Activated T-cell treated with anti-CD3 and anti-CD28 coated beads, Interleukin-2, amount 50 U/mL, for 1 hour (primary cell): ENCODE measurements at places on chromosomes 7 and 10.

GRCh38 chr10:18254086-18254485 is 113.9 kb downstream of the CACNB2 start:
- DNase-seq = no peak

GRCh38 chr10:24006741-24007140 is 202.2 kb upstream of the KIAA1217 start:
- no peak for DNase-seq

DNA sequence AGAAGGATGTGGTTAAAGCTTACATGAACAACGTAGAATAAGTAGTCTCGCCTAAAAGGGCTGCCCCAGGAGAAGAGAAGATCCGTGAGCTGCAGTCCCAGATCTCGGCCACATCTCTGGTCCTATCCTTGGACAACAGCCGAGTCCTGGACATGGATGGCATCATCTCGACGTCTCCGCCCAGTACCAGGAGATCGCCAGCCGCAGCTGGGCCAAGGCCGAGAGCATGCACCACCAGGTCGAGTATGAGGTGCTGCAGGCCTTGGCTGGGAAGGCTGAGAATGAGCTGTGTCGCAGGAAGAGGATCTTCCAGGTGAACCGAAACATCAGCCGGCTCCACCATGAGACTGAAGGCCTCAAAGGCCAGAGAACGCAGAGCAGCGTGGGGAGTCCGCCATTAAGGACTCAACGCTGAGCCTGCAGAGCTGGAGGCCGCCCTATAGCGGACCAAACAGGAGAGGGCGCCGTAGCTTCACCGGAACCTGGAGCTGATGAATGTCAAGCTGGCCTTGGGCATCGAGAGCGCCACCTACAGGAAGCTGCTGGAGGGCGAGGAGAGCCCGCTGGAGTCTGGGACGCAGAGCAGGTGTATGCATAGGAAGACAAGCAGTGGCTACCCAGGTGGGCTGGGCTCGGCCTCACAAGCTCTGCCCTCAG is 22.2 kb downstream of the LIPK start:
- DNase-seq = no peak

DNA sequence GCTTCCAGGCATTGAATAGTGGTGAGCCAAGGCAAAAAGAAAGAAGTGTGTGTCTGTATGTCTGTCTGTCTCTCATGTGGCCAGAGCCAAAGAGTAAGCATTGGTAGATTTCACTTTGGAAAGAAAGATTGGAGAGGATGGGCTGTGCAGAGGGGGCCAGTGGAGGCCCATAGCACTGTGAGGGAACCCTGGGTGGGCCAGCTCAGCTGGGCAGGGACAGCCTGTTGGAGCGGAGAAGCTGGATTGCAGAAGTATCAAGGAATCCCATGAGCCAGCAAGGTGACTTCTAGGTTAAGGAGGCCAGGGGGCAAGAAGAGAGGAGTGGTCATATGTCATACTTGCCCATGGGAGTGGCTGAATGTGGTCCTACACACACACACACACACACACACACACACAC is 1.5 kb upstream of the GRID1 start:
- DNase-seq = no peak

- DNase-seq = no peak
Measured at GRCh38 chr10:51838471-51838870, 139.1 kb upstream of the CSTF2T start.

DNA sequence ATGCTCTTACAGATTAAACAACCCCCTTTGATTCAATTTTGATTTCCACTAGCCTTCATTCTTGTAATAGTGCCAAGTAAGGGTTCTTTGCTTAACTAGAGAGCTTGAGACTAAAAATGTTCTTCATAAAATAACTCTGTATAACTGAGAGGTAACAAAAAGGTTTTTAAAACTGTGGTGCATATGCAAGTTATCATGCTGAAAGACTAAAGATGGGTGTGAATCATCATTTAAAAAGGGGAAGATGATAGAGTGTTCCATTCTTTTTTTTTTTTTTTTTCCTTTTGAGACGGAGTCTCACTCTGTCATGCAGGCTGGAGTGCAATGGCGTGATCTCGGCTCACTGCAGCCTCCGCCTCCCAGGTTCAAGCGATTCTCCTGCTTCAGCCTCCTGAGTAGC is 11.1 kb downstream of the MDFIC start:
- no peak for DNase-seq

DNA sequence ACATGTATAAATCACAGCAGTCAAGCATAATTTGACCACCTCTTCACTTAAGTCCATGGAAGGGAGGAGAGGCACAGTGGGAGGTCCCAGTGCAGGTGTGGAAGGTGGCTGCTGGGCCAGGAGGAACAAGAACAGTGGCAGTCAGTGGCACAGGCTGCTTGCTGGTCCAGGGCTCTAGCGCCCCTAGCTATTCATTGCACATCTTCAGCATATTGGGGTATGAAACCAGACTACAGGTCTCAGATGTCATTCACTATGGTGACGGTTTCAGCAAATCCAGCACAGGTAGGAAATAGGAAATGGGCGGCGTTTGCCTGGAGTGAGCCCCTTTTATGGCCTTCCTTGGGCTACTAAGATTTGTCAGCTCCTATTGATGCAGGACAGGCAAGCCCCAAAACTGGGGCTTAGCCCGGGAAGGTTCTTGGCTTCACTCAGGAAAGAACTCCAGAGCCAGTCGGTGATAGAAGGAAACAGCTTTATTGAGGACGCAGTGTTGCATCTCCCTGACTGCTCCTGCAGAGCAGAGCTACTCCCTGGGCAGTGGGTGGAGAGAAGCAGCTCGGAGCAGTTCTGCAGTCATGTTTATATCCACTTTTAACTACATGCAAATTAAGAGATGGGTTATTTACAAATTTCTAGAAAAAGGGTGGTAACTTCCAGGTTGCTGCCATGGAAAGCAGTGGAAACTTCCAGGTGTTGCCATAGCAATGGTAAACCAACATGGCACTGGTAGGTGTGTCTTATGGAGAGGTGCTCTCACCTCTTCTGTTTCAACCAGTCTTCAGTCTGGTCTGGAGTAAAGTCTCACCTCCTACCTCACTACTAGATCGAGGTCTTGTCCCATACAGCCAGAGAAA is 608.8 kb downstream of the PARD3 start:
- DNase-seq = no peak

DNA sequence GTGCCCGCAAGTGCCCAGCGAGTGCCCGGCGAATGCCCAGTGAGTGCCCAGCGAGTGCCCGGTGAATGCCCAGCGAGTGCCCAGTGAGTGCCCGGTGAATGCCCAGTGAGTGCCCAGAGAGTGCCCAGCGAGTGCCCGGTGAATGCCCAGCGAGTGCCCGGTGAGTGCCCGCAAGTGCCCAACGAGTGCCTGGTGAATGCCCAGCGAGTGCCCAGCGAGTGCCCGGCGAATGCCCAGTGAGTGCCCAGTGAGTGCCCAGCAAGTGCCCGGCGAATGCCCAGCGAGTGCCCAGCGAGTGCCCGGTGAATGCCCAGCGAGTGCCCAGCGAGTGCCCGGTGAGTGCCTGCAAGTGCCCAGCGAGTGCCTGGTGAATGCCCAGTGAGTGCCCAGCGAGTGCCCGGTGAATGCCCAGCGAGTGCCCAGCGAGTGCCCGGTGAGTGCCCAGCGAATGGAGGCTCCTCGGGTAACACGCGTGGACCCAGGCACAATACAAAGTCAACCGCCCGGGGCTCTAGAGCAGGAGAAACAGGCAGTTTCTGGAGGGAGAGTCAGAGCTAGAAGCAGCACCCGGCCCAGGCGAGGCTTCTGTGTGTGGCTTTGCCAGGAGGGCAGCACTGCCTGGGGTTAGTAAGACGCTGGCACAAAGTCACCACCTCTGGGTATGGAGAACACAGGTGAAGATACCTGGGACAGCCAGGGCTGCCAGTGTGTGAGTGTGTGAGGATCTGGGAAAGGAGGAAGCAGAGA is 38.2 kb upstream of the CFAP46 start:
- no peak for DNase-seq

- DNase-seq = no peak
Measured at GRCh38 chr10:60511477-60512229, 122.0 kb upstream of the ANK3 start.

GRCh38 chr10:73509695-73510094 is 13.9 kb upstream of the PPP3CB start:
- no peak for DNase-seq

DNA sequence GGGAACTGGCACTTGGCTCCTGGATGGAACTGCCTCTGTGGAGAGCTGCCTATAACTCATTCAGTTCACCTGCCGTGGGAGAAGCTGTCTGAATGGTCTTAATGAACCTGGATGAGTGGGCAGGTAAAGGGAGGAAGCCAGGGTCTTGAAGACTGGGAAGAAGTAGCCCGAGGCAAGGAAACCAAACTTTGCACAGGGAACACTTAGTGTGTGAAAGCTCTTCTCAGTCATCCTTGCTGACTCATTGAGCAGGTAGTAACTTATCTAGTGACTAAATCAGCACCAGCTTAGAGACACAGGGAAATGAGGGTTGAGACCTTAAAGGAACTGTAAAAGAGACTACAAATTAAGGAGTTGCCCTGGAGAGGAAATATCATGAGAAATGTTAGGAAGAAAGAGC is 9.9 kb downstream of the LRRC4 start:
- DNase-seq = no peak

DNA sequence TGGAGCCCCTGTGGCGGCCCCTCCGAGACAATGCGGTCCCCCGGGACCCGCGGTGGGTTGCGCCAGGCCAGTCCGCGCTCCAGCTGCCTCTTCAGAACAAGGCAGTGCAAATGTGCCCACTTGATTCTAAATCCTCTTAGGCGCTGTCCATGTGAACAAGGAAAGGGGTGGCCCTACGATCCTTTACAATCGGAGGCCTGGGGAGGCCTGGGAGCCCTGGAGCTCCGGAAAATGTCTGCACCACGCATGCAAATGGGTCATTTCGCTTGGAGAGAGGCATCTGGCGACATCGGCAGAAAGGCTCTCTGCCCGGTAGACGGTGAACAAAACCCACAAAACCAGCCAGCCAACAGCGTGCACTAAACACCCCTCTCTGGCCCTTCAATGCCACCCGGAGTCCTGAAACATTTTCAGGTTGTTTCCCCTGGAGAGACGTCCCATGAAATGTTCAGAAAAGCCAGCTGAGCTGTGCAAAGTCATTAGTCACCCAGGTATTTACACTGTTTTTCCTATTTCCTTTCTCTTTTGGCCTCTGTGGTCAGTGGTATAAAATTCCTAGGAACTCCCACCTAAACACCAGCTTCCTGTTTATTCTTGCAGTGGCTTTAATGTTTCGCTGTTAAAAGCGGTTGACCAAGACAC is 102.8 kb upstream of the ZNF438 start:
- peak; percentile 24 for DNase-seq

GRCh38 chr10:70912556-70912955 is 24.2 kb upstream of the PCBD1 start:
- DNase-seq = no peak

GRCh38 chr10:101655570-101655969 is 39.4 kb downstream of the FBXW4 start:
- no peak for DNase-seq

DNA sequence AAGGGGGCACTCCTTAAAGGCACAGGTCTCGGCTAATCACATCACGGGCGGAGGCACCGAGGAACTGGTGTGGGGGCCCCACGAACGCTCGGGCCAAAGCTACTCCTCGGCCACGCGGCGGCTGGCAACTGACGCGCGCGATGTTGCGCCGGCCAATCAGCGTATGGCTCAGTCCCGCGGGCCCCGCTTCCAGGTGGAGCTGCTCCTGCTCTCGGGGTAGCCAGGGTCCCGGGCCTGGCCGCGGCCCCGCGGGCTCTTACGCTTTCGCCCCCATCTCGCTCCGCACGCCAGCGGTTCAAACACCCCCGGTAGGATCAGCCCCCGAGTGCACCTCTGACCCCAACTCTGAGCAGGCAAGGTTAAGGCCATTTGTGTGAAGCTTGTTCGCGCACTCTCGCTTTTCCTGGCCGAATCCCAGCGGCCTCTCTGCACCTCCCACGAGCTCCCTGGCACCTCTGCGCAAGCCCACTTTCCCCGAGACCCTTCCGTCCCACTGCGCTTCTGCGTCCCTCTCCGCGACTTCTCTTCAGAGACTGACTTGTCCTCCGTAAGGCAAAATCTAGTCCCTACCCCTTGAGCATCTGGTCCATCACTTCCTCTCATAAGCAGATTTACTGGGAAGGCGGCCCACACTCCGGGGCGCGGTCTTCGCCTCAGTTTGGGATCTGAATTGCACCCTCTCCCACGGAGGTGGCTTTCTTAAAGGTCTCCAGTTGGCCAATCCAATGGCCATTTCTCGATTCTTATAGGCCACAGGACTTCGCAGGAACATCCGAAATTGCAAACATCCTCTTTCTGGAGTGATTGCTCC is 200.9 kb upstream of the TBX20 start:
- no peak for DNase-seq

- no peak for DNase-seq
Measured at GRCh38 chr10:113820507-113820906, 33.4 kb downstream of the DCLRE1A start.

DNA sequence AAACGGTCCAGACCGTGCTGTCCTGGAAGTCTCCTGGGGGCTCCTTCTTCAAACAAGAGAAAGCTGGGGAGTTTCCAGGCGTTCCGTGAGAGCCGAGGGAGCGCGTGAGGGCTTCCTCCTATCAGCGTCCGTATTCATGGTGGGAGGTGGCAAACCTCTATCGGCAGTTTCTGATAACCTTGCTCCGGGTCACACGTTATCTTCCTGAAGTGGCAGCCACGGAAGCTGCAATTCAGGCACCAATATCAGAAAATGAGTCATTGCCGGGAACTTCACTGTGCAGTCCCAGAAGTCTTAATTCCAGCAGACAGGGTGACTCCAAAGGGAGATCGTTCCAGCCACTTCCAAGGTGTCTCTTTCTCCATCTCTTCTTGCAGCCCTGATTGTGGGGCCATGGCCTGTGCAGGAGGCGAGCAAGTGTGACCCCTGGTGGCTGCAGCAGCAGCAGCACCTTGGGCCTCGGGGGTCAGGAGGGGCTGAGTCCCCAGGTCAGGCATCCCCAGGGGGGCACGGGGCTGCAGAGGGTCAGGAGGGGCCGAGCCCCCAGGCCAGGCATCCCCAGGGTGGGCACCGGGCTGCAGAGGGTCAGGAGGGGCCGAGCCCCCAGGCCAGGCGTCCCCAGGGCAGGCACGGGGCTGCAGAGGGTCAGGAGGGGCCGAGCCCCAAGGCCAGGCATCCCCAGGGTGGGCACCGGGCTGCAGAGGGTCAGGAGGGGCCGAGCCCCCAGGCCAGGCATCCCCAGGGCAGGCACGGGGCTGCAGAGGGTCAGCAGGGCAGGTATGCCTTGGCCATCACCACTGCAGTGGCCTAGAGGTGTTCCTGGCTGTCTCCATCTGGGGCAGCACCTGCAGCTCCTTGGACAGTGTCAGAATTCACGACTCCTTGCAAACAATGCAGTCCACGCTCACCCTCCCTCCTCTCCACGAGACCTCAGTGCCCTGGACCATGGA is 538.7 kb downstream of the DNAJB6 start:
- DNase-seq = peak; percentile 64
